ENCODE measurements at places on chromosomes 16 and 17. TPM values are rescaled to one million over a fixed set of nuclear protein-coding genes. Genes with fewer than 3 reads are reported as not detected.

The KRT222 gene
- not detected for total RNA-seq

The PTX4 gene
- not detected for total RNA-seq

The HSPB9 gene
- total RNA-seq, result 0.12 TPM

The SLFN11 gene
- total RNA-seq, result 18.2 TPM

The RASL10B gene
- total RNA-seq, result 23.8 TPM

The FOXN1 gene
- total RNA-seq, result not detected

The NPIPA2 gene
- total RNA-seq, result 3.4 TPM

The CD300H gene
- not detected for total RNA-seq

The CARD14 gene
- not detected for total RNA-seq

The MFAP4 gene
- 34.8 TPM for total RNA-seq

The CDRT15L2 gene
- not detected for total RNA-seq

The MEIOB gene
- total RNA-seq, result not detected

The SEPTIN12 gene
- not detected for total RNA-seq

The OTOP2 gene
- not detected for total RNA-seq

The AOC2 gene
- total RNA-seq, result 0.40 TPM

The TPSD1 gene
- total RNA-seq, result 0.50 TPM

The UBB gene
- 1,672 TPM for total RNA-seq

The PRSS27 gene
- total RNA-seq, result 0.12 TPM

The ZDHHC1 gene
- total RNA-seq, result 3.5 TPM

The PIPOX gene
- 0.59 TPM for total RNA-seq

The SLC35G6 gene
- total RNA-seq, result not detected

The TMEM220 gene
- total RNA-seq, result 6.3 TPM

The PYDC1 gene
- total RNA-seq, result not detected

The HIGD1B gene
- total RNA-seq, result 22.2 TPM

The TPPP3 gene
- 8.9 TPM for total RNA-seq

The ZG16B gene
- 0.37 TPM for total RNA-seq

The CTRB1 gene
- not detected for total RNA-seq

The ST6GALNAC1 gene
- total RNA-seq, result 3.8 TPM
